ENCODE measurements at places on chromosomes 2 and 18.
A peak's percentile ranks its signal among the peaks of the same experiment; 100 is the strongest.

DNA sequence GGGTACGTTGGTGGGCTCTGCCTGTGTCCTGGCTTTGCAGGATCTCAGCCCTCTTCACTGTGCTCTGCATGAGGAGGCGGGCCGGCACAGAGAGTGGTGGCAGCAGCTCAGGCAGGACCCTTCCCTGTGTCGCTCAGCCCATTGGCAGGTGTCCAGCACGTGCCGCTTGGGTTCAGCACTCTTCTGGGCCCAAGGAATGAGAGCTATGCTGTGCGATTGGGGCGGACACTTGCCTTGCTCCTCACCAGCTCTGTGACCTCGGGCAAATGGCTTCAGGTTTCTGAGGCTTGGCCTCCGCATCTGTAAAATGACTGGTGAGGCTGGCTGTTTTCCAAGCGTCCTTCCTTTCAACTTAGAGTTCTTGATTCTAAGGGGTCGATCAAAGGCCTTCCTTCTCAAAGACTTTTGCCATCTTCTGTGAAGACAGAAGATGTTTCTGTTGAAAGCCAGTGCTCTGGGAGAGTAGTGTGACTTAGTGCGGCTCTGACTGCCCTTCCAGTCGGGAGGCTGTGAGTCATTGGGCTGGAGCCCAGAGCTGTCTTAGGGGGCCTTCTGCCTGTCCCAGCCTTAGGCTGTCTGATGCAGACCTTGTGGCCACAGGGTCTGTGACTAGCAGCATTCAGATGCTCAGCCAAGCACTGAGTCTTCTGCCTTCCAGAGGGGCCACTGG is 35.6 kb downstream of the GLI2 start:
- peak; percentile 64 for DNase-seq

DNA sequence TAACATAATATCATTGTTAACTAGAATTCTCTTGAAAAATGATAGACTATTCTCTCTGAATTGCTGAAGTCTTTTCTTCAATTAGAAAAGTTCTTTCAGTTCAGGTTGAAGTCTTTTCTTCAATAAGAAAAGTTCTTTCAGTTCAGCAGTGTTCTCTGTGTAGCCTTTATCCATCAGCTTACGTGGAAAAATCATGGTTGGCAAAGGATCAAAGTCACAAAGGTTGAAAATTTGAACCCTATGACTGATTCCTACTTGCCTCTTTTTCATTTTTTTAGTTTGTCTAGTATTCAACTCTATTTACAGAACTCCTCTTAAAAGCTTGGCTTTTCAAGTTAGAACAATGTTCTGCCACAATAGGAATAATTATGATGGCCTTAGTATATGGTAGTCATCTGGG is 25.8 kb downstream of the CAVIN2 start:
- no peak for DNase-seq

DNA sequence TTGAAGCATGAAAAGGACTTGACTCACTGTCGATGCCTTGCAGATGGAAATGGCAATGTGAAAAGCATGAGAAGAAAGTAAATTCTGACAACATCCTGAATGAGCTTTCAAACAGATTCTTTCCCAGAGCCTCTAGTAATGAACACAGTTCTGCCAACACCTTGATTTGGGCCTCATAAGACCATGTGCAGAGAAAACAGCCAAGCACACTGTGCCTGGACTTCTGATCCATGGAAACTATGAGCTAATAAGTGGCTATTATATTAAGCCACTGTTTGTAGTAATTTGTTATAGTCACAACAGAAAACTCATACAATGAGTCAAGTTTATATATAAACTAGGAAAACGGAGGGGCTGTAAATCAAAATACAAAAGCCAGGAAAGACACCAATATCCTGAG is 477.3 kb downstream of the MBD2 start:
- no peak for DNase-seq

- no peak for DNase-seq
Observed at GRCh38 chr2:180472133-180472532, 465.0 kb upstream of the CWC22 start.

Measured in left hindlimb (tissue), 1 donor.